ENCODE measurements at places on chromosomes 1 and 21.

DNA sequence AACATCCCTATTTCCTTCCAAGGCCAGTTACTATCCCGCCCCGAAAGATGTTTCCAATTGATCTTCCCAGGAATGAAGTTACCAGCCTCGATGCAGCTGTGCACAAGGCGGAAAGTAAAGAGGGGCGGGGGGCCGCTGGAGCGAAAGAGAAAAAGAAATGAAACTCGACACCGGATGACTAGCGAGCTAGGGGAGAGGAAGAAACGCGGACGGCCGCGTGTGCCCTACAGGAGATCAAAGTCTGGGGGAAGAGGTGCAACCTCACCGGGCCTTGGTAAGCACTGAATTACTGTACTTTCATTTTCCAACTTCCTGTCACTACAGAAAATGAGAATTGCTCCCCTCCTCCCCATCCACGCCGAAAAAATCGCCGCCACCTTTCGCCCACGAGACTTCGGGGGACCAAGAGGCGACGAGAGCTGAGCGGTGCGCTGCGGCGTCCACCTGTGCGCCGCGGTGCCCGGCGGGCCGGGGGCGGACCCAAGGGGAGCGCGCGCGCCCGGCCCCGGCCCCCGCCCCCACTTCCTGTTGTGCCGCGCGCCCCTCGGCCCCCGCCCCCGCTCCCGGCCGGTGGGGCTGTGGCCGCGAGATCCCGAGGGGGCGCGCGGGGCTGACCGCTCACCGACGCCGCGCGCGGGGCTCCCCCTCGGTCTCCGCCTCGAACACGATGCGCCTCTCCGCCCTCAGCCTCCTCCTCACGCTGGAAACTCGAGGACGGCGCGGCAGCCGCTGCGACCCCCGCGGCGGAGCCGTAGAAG lies 622 bp downstream of the ELK4 start:
- peak; percentile 84 for DNase-seq

- DNase-seq = no peak
These were observed 84.9 kb downstream of the PIGK start for GRCh38 chr1:77134359-77134758.

DNA sequence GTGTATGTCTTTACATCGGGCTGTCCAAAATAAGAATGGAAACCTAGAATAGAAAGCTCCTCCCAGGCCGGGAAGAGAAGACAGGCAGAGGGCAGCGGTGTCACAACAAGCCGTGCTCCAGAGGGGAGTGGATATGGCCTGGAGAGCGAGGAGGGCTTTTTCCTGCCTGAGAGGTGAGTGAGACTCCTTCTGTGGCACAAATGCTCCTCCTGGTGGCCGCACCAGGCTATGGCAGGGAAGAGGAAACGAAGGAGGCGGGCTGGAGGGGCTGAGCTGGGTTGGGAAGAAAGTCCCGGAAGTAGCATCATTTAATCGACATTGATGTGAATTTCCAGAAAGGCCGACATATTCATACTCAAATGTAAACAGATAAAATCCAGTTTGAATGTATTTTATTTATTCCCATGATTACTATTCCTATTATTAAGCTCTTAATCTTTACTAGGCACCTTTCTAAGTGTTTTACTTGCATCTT lies 54.7 kb downstream of the MEF2D start:
- DNase-seq = peak; percentile 89

- no peak for DNase-seq
These were observed 15.3 kb downstream of the SPATA46 start for GRCh38 chr1:162361349-162361748.

DNA sequence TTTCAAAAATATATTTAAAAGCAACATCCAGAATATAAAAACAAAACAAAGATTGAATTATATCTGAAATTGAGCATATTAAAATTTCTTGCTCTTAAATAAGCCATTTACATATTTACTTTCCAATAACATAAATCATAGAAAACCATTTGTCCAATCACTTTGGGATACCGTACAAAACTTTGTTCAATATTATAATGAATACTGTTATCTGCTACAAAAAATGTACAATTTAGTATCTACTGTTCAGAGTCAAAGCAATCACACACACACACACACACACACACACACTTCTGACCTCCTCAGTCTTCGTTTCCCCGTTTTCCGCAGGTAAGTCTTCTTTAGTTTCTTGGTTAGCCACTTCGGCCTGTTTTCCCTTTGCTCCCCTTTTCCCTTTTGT lies 4.0 kb downstream of the HMGN1 start:
- no peak for DNase-seq

DNA sequence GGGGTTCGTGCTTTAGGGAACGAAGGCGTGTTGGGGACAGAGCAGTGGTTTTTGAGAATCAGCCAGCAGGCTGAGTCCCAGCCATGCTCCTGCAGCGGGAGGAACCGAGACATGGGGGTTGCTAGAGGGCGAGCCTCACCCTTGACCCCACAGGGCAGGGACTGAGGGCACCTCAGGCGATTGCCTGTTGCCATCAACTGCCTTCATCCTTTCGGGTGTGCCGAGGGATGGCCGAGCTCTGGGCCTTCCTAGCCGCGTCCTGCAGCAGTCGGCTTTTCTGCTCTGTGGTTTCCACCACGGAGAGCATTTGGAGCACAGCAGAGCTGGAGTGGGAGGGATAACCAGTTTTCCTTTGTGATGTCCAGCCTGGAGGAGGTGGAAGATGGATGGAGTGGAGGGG lies 13.3 kb downstream of the SPSB1 start:
- DNase-seq = no peak

- DNase-seq = peak; percentile 25
These were observed 18.1 kb upstream of the NBPF1 start for GRCh38 chr1:16631248-16632043.

Data from stimulated activated CD8-positive, alpha-beta memory T cell treated with anti-CD3 and anti-CD28 coated beads, Interleukin-4, amount 100 ng/mL, for 48 hours (primary cell).